ENCODE measurements at places on chromosomes 6 and 20.

- no peak for DNase-seq
Measured at GRCh38 chr6:90263633-90264032, 33.0 kb downstream of the BACH2 start.

- no peak for DNase-seq
Measured at GRCh38 chr6:14881398-14881797, 364.5 kb upstream of the JARID2 start.

- no peak for DNase-seq
Measured at GRCh38 chr6:14053811-14054210, 63.8 kb upstream of the CD83 start.

- no peak for DNase-seq
Measured at GRCh38 chr20:1895674-1896483, 672 bp downstream of the SIRPA start.

DNA sequence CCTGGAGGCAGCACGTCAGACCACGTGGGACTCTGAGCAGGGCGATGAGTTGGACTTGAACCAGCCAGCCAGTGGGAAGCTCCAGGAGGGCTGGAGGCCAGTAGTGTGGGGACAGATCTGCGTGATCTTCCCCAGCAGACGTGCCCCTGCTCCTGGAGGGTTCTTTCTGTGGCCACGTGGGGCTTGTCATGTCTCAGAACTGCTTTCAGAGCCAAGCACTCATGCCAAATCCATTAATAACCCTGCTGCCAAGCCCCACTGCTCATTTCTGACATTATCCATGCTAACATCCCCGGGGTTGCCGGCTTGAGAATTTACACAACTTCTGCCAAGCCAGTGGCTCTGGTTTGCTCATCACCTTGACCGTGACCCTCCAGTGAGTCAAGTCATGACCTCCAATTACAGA lies 38.3 kb downstream of the SIRPA start:
- DNase-seq = no peak

- DNase-seq = no peak
Measured at GRCh38 chr6:113181164-113181563, 676.0 kb upstream of the MARCKS start.

- no peak for DNase-seq
Measured at GRCh38 chr6:25369433-25370177, 90.4 kb downstream of the CARMIL1 start.

GRCh38 chr20:54228841-54229240 lies 21.0 kb downstream of the PFDN4 start:
- no peak for DNase-seq

GRCh38 chr20:47027042-47027441 lies 132.4 kb downstream of the EYA2 start:
- DNase-seq = no peak

- no peak for DNase-seq
Measured at GRCh38 chr6:143936778-143937667, 71.0 kb downstream of the PLAGL1 start.

GRCh38 chr6:33192671-33193602 lies 670 bp upstream of the COL11A2 start:
- DNase-seq = peak; percentile 34
